ENCODE measurements at places on chromosomes 3 and 15.

DNA sequence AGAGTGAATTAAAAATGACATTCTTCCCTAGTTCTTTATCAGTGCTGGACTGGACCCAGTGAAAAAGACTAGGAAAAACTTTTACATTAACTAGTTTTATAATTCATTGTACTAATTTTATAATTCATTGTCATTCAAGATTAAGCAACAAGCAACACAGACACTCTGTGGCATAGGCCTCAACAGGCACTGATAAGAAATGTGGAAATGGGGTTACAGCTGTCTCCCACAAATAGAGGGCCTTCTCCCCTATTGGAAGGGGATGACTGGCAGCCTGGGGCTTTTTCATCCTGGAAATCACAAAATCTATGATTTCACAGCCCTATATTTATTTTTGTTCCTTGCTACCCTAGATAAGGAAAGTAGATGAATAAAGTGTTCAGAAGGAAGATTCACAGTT is 370.6 kb downstream of the GBE1 start:
- no peak for DNase-seq

GRCh38 chr3:124158168-124158881 is 166.4 kb upstream of the ROPN1 start:
- DNase-seq = no peak

DNA sequence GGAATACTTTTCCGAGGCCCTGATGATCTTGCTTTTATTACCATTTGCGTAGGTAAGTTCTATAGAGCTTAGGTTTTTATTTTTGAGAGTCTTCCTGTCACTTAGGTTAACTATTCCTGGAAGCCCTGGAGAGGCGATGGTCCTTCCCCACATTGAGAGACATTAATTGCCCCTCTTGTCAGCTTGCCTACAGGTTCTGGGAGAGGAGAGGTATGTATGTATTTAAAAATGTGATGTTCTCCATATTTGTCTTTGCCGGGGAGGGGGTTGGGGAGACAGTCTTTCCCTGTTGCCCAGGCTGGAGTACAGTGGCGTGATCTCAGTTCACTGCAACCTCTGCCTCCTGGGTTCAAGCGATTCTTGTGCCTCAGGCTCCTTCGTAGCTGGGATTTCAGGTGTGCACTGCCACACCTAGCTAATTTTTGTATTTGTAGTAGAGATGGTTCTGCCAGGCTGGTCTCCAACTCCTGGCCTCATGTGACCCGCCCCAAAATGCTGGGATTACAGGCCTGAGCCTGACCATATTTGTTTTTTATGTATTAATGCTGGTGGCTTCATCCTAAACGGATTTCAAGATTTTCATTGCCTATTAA is 6.2 kb downstream of the RPSA start:
- no peak for DNase-seq

DNA sequence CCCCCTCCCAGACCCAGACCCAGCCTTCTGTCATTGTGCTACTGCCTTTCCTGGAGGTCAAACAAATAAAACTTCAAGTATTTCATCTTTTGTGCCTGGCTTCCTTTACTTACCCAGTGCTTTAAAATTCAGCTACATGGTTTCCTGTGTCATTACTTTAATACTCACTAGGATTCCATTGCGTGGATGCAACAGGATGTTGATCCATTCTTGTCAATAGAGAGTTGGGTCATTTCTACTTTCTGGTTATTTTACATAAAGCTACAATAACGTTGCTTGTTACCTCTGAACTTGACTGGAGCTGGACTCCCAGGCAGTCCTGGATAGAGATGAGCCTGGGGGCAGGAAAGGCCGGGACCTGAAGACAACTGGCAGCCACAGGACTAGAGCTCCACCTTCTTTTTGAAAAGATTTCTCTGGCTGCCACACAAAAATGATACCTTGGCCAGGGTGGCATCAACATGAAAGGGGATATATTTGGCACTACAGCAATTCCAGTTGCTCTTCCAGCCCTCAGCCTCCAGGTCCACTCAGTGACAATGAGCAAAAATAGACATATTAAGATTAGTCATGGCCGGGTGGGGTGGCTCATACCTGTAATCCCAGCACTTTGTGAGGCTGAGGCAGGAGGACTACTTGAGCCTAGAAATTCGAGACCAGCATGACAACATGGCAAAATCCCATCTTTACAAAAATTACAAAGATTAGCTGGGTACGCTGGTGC is 23.3 kb upstream of the HEG1 start:
- no peak for DNase-seq

DNA sequence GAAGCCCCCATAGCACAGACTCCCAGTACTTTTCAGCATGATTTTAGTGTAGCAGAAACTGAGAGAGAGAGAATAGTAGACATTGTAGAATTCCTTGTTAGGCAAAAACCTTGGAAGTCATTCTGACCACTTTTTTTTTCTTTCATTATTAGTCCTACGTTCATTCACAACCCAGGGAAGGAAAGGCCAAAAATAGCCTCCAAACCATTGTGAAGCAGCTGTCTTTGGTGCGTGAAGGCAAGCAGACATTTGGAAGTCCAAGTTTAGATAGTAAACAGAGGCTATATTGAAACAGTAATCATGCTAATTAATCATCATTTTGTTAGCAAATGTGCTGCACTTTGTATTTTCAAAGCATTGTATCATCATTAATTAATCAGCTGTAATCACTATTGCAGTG is 34.5 kb downstream of the CCDC54 start:
- DNase-seq = no peak

DNA sequence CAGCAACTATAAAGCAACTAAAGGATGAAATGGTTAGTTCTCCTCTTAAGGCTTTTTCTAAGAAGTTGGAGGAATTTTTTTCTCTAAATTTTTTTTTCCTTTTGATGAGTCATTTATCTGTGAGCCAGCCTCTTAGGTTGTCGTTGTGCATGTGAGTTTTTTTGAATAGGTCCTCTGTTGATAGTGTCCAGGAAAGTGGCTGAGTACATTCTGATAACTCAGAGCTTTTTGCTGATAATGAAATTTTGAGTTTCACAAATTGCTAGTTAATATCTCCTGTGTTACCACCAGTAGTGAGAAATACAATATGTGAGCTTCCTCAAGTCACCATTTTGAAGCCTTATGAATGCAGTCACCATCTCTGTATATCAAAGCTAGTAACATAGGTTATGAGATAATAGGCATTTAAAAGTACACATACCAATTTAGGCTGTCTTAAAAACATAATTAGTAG is 7.1 kb upstream of the LXN start:
- DNase-seq = no peak

GRCh38 chr3:70020906-70021660 is 21.6 kb downstream of the SAMMSON start:
- DNase-seq = no peak

- DNase-seq = peak; percentile 99
Measured at GRCh38 chr3:72682936-72683452, 165.3 kb downstream of the SHQ1 start.

DNA sequence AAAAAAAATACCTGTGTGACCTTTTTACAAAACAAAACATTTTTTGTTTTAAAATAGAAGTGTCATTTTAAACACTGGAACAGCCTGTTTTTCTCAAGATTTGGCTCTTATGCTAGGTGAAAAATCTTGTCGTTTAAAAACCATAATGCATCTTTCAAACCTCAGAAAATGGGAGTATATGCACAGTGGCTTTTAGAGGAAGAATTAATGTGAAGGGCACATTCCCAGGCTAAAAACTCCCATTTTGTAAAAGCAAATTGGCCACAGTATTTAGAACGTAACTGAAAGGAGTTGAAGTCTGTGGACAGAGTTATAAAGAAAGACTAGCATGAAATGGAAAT is 190.0 kb downstream of the OSBPL10 start:
- no peak for DNase-seq

DNA sequence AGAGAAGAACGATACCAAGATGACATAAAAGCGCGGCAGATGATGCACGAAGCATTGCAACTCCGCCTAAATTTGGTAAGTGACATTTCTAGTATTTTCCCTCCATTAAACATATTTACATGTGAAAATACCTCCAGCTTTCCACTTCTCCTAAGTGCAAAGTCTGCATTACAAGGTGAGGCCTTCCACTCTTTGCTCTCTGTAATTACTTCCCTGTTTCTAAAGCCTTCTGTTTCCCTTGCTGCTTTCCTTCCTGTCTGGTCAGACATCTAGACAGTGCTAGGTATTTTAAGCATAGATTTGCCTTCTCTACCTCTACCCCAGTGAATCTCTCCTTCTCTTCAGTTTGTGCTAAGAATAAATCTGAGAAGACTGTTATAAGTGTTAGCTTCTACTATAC is 1.9 kb downstream of the P2RY12 start:
- peak; percentile 10 for DNase-seq

- peak; percentile 74 for DNase-seq
Measured at GRCh38 chr15:67820122-67820991, 5.0 kb upstream of the SKOR1 start.

DNA sequence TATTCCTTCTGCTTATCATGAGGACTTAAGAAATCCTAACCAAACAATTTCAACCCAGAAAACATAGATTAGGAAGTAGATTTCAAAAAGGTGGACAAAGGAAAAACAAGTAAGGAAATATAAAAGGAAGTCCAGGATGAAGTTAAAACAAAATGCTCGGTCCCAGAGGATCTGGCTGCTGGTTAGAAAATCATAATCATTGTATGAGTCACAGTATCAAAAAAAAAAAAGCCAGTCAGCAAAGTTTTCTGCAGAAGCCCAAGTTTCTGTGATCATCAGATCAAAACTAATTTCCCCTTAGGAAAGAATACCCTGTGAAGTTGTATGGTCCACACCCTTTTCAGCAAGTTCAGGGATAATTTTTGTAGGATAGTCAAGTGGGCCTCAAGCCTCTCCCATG is 43.0 kb upstream of the LRTM1 start:
- DNase-seq = no peak

GRCh38 chr15:31975830-31976229 is 54.5 kb upstream of the CHRNA7 start:
- DNase-seq = peak; percentile 69

DNA sequence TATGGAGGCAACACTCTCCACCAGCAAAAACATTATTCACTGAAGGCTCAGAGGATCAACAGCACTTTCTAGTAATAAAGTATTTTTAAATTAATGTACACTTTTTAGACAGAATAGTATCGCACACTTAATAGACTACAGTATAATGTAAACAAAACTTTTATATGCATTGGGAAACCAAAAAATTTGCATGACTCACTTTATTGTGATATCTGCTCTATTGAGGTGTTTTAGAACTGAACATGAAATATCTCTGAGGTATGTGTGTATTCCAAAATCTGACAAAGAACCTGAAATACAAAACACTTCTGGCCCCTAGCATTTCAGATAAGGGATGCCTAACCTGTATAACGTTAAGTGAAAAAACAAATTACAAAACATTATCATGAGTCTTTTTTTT is 99.7 kb downstream of the PRICKLE2 start:
- no peak for DNase-seq

DNA sequence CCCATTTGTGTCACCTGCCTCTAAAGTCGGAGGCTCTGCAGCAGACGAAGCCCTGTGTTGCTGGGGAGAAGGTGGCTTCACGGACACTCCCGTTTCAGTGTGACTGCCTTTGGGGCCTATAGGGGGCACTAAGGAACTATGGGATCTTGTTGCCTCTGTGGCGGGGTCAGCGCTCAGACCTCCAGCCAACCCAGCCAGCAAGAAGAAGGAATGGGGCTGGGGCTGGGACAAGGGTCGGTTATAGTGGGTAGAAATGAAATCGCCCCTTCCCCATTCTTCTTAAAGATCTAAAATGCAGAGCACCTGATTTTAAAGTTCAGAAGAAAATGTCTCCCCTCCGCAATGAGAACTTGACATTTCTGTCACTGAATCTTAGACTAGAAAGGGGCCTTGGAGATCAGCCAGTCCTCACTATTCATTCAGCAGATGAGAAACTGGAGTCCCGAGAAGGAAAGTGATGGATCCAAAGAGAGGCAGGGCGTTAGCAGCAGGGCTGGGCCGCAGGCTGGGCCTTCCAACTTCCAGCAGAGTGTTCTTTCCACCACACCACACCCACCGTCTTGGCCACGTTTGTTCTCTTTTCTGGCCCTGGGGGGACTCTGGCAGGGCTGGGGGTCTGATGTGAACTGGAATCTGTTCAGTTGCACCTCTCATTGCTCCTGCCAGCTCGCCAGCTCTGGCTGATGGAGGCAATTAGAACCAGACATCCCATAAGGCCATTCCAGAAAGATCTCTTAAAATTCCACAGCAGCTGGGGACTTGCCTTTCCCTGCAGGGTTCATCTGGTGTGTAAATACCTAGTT is 195.4 kb downstream of the OPA1 start:
- peak; percentile 84 for DNase-seq

DNA sequence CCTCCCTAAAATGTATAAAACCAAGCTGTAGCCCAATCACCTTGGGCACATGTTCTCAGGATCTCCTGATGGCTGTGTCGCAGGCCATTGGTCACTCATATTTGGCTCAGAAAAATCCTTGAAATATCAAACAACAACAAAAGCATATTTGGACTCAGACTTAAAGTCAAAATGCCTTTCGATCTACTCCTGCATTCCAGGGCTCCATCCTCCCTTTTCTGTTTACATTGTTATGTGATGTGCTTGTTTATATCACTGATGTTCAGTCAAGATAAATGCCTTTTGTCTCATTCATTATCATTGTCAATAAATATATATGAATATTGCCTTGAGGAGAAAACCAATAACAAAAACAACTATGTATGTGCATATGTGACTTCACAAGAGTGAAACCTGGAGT is 31.7 kb downstream of the HGD start:
- no peak for DNase-seq

DNA sequence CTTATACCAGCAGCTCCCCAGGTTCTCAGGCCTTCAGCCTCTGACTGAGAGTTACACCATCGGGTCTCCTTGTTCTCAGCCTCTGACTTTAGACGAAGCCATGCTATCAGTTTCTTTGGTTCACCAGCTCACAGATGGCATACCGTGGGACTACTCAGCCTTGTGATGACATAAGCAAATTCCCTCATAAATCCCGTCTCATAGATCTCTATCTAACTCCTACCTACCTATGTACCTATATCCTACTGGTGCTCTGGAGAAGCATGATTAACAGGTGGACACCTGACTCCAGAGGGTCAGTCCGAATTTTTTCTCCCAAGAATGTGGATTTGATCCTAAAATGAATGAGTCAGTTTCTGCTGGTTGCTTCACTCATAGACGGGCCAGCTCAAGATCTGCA is 59.1 kb upstream of the CDV3 start:
- no peak for DNase-seq

DNA sequence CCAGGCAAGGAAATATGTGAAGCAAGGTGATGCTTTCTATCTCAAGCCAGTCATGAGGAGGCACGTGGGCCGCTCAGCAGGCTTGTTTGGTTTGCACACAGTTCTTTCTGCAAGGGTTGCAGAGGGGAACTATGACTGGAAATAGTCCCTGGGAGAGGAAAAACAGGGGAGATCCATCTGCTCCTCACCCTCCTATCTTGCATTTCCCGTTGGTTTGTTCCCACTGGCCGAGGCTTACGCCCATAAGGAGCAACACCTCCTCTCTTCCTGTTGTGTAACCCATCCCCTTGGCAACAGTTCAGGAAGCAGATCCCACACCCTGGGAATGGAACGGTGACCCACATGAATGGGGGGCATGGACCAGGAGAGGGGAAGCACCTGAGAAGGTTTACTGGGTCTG is 72.1 kb upstream of the MAGI1 start:
- DNase-seq = peak; percentile 3

Measured in NCI-H69 (cell line).